Tibial nerve (tissue), 4 donors: ENCODE measurements at places on chromosomes 6 and 20. TPM values are rescaled to one million over a fixed set of nuclear protein-coding genes. Genes with fewer than 3 reads are reported as not detected.

Gene POU5F1
- total RNA-seq: not detected

Gene EPHA7
- 0.60 TPM for total RNA-seq

Gene TRIM38
- 10.0 TPM for total RNA-seq

Gene ARFGEF3
- 6.9 TPM for total RNA-seq

Gene TRIM26
- 35.4 TPM for total RNA-seq

GRCh38 chr20:20020908-20021307, 3.7 kb downstream of the NAA20 start:
- H3K27ac ChIP-seq: no peak overlapping the region
- H3K27me3 ChIP-seq: no peaks in the 10 kb centered on the region
- H3K4me3 ChIP-seq: no peak overlapping the region
- H3K36me3 ChIP-seq: no peaks in the 10 kb centered on the region
- no peak for DNase-seq

GRCh38 chr6:30260036-30260504, 46.9 kb upstream of the TRIM26 start:
- no peak for DNase-seq
- H3K27ac ChIP-seq: peak overlapping the region; percentile 77
- H3K4me3 ChIP-seq: peak overlapping the region; percentile 80

DNA sequence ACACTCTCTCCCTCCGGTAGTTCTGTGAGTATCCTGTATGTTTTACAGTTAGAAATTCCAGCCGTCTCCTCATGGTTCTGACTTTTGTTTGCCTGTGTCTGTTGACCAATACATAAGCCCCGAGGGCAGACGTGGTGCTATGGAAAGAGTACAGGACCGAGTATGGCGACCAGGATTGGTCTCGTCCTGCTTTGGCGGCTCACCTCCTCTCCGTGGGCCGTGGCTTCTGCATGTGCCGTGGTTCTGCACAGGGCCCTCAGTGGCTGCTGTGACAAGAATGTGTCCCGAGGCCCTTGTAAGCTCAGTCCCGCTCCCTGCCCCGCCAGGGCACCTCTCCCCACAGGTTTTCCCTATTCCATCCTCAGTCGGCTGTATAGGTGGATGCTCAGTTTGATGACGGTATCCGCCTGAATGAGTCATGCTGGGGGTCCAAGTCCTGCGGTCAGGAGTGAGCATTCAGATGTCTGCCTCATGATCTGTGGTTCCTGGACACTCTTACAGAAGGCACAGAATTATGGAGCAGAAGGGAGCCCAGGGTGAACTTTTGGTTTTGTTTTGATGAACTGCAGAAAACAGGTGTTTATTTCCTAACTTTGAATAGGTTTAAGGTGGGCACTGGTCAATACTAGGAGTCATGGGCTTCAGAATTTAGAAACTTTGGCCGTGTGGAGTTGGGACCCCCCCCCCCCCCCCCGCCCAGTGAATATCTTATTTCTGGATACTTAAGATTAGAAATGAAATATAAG, 1.2 kb downstream of the ARFGAP1 start:
- peak overlapping the region; percentile 89 for H3K4me3 ChIP-seq
- H3K27me3 ChIP-seq: no peaks in the 10 kb centered on the region
- H3K36me3 ChIP-seq: no peaks in the 10 kb centered on the region
- H3K27ac ChIP-seq: peak overlapping the region; percentile 86

DNA sequence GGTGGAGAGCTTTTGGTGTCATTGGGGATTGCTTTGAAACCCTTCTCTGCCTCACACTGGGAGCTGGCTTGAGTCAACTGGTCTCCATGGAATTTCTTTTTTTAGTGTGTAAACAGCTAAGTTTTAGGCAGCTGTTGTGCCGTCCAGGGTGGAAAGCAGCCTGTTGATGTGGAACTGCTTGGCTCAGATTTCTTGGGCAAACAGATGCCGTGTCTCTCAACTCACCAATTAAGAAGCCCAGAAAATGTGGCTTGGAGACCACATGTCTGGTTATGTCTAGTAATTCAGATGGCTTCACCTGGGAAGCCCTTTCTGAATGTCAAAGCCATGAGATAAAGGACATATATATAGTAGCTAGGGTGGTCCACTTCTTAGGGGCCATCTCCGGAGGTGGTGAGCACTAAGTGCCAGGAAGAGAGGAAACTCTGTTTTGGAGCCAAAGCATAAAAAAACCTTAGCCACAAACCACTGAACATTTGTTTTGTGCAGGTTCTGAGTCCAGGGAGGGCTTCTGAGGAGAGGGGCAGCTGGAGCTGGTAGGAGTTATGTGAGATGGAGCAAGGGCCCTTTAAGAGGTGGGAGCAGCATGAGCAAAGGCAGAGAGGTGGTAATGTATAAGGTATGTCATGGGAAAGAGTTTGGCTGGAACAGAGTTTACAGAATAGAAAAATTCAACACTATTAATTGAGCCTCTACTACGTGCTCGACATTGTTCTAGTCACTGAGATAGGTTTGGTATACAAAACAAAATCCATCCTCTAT, 31.2 kb downstream of the SRSF3 start:
- no peak overlapping the region for H3K4me3 ChIP-seq
- DNase-seq: no peak
- H3K27me3 ChIP-seq: no peaks in the 10 kb centered on the region

- no peak overlapping the region for H3K4me3 ChIP-seq
- no peaks in the 10 kb centered on the region for H3K36me3 ChIP-seq
- H3K27me3 ChIP-seq: no peaks in the 10 kb centered on the region
- DNase-seq: no peak
- H3K4me1 ChIP-seq: no peaks in the 10 kb centered on the region
Measured at GRCh38 chr6:132414761-132415160, 13.5 kb upstream of the MOXD1 start.

- peak overlapping the region; percentile 68 for H3K27ac ChIP-seq
- no peak for DNase-seq
- no peaks in the 10 kb centered on the region for H3K27me3 ChIP-seq
- H3K4me1 ChIP-seq: peaks cover 3% of the 10 kb centered on the region
- no peaks in the 10 kb centered on the region for H3K36me3 ChIP-seq
Measured at GRCh38 chr20:47141941-47142773, 214.3 kb downstream of the ZMYND8 start.

DNA sequence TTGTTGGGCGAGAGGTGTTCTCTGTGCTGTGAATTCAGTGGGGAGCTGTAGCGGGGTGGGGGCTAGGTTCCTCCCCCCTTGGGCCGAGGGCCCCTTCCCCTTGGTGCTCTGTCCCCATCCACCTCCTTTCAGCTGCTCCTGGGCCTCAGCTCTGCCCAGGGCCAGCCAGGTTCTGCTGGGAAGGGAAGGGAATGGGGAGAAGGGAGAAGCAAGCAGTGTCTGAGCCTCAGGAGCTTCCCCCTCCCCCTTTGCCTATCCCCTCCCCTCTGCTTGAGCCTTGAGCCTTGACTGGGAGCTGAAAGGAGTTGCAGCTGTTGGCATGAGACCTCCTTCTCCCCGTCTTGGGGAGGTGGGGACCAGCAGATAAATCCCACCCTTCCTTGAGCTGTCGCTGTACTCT, 576 bp upstream of the RRP36 start:
- H3K27me3 ChIP-seq: no peaks in the 10 kb centered on the region
- H3K36me3 ChIP-seq: peaks cover 4% of the 10 kb centered on the region
- peak overlapping the region; percentile 87 for H3K4me3 ChIP-seq
- peak overlapping the region; percentile 92 for H3K27ac ChIP-seq
- no peaks in the 10 kb centered on the region for H3K4me1 ChIP-seq

- no peak overlapping the region for H3K27ac ChIP-seq
- no peaks in the 10 kb centered on the region for H3K27me3 ChIP-seq
- peaks cover 10% of the 10 kb centered on the region for H3K4me1 ChIP-seq
- H3K4me3 ChIP-seq: no peak overlapping the region
- no peaks in the 10 kb centered on the region for H3K36me3 ChIP-seq
Measured at GRCh38 chr6:89409461-89410035, 2.5 kb downstream of the RRAGD start.

DNA sequence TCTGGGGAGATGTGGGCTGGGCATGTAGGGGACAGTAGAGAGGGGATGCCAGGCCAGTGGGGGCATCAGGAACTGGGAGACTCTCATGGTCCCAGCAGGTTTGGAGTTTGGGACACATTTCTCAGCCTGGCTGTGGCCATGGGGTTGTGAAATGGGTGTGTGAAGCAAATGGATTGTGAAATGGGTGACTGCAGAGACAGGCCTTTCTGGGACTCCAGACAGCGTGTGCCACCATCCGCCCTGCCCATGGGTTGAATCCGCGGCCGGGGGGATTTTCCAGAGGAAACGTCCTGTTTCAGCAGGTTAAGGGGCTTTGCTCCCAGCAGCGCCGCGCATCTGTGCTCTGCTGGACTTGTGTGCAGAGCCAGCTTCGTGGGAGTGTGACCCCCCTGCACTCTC, 3.7 kb upstream of the PMEPA1 start:
- no peak for DNase-seq
- no peak overlapping the region for H3K27ac ChIP-seq
- no peaks in the 10 kb centered on the region for H3K36me3 ChIP-seq

DNA sequence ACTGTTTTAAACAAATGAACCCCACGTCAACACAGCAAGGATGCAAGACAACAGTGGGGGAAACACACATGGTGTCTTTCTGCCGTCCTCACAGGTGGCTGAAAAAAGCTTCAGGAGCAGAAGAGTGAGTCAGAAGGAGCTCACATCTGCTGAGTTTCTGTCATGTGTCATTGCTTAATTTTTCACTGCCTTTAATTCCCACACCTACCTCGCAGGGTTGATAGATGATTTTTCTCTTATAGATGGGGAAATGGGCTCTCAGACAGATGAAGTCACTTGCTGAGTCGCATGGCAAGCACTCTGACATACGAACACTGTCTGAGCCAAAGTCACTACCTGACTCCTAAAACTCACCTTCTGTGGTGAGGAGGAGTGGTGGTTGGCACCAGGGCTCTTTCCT, 28.3 kb upstream of the CARMIL1 start:
- H3K27me3 ChIP-seq: no peaks in the 10 kb centered on the region
- DNase-seq: no peak
- no peaks in the 10 kb centered on the region for H3K36me3 ChIP-seq
- no peaks in the 10 kb centered on the region for H3K4me1 ChIP-seq
- no peak overlapping the region for H3K27ac ChIP-seq

- H3K36me3 ChIP-seq: no peaks in the 10 kb centered on the region
- H3K4me3 ChIP-seq: no peak overlapping the region
- no peak for DNase-seq
- no peaks in the 10 kb centered on the region for H3K27me3 ChIP-seq
Measured at GRCh38 chr20:43799150-43799711, 72.4 kb upstream of the GTSF1L start.
